Stimulated activated CD8-positive, alpha-beta memory T cell treated with anti-CD3 and anti-CD28 coated beads, Interleukin-7, amount 100 ng/mL, for 24 hours (primary cell): ENCODE measurements at places on chromosomes 12 and 14.

- DNase-seq = no peak
These were observed 15.3 kb downstream of the GPR132 start for GRCh38 chr14:105049753-105050550.

GRCh38 chr12:6954316-6955107 is 3.4 kb downstream of the PTPN6 start:
- no peak for DNase-seq

DNA sequence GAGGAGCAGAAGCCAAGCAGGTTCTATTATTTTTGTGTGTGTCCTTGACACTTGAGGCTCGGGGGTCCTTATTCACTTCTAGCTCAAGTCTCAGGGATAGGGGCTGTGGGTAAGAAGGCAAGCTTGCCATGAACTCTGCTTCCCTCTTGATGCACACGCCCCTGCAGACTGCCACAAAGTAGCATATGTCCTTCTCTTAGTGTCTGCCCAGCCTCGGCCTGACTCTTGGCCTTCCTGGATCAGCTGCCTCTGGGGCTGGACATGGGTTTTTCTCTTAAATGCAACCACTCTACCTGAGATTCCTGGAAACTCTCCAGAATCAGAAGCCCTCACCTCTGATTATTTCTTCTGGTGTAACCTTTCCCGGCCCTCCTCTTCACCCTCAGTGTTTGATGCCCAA is 28.2 kb upstream of the PEX5 start:
- DNase-seq = no peak

- no peak for DNase-seq
These were observed 36.5 kb upstream of the CCDC88C start for GRCh38 chr14:91454155-91454554.
